Kidney tubule cell (primary cell): ENCODE measurements at places on chromosomes 13 and 19.

DNA sequence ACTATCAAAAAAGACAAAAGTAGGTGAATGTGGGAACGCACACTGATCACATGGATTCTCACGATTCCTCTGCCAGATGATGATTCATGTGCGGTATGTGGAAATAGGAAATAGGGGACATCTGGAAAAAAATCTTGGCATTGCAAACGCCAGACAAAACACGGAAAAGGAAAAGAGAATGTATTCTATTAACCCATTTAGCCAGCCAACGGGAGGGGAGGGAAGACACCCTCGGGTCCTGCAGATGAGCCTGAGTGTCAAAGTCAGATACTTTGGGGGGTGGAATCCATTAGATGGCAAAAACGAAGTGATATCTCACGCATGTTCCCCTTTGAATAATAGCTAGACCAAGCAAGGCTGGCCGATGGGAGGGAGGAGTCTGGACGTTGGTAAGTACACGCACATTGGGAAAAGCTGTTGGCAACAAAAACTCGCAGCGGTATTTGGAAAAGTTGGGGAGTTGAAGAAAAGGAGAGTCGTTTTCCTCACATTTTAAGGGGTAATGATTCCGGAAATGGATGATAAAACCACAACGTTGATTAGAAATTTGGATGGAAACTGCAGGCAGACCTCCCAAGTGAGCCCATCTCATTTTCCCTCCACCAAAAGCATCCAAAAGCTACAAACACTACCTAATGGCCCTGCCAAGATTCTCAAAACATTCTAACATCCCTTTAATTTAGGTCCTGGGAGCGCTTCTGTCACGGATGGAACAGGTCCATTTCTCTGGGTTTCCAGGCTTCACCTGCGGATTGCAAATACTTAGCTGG is 73.6 kb downstream of the COL4A1 start:
- DNase-seq = no peak

GRCh38 chr19:35223862-35224505 is 4.6 kb downstream of the FAM187B start:
- DNase-seq = no peak

DNA sequence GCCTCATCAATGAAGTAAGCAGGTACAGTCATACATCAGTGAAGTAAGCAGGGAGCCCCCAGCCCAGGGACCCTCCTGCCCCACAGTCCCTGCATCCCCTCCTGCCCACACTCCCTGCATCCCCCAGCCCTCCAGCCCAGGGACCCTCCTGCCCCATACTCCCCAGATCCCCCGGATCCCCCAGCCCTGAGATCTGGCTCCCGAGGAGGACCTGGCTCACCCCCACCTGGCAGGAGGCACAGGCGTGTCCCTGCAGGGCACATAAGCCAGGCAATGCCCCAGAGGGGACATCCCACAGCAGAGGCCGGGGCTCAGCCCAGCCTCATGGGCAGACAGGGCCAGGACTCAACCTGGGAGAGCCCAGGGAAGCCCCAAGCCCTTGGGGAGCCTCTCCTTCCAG is 53.6 kb upstream of the TPM4 start:
- no peak for DNase-seq

- DNase-seq = peak; percentile 90
Measured at GRCh38 chr19:48962029-48962848, 2.9 kb upstream of the FTL start.

GRCh38 chr19:48418317-48419064 is 25.0 kb downstream of the GRIN2D start:
- no peak for DNase-seq

DNA sequence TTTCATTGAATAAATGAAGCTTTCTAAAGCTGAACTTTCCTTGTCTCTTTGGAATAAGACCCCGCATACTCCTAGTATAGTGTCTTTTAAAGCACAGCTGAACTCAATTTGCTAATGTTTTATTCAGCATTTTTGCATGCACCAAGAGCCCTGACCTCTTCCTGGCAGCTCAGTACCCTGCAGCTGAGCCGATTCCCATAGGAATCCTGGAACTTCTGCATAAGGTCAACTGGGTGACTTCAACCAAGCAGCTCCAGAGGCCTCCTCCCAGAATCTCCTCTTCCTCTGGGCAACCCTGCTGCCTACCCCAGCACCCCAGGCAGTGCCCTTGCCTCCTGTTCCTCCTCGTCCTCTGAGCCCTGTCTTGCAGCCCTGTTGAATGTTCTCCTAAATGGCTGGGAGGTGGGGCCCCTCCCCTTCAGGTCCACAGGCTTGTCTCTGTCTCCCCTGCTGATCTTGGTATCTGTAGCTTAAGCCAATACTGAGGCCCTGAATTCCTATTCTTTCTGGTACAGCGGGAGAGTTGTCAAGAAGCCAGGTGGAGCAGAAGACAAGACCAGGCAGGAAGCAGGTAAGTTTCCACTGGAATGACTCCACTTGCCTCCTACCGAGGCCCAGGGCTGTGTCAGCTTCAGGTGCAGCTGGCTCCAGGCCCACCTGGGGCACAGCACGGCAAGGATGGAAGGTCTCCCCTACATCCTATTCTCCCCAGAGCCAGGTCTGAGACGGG is 23.6 kb upstream of the CCDC124 start:
- no peak for DNase-seq

- DNase-seq = no peak
Measured at GRCh38 chr19:524062-524674, 7.4 kb upstream of the CDC34 start.

DNA sequence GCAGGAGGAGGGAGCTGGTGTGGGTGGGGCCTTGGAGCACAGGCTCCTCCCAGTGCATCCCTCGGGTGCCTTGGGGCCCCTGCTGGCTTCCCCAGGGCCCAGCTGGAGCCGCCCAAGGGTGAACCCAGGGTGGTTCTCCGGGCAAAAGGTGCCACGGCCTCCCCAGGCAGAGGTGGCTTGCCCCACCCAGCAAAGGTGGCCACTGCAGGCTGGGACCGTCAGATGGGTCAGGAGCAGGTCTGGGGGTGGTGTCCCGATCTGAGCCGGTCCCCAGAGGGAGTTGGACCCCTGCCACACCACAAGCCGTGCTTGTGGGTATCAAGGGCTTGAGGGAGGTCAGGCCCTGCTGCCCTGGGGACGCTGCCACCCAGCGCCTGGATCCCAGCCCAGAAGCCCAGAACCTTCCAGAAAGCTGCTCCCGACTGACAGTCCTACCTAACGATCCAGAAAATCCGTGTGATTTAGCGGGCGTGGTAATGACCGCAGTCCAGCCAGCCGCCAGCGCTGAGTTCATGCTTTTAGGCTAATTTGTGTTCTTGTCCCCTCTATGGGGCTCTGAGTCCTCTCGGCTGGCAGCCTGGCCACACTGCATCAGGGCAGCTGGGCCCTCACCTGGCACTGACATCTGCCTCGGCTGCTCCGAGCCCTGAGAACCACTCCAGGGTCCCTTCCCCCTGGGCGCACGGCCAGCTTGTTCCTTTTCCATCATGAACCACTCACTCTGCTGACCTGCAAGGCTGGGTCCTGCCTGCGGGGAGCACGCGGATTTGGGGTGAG is 5.0 kb upstream of the GRIN3B start:
- DNase-seq = peak; percentile 85

GRCh38 chr19:33559996-33560395 is 38.4 kb upstream of the PEPD start:
- DNase-seq = no peak
